MCF 10A (cell line): ENCODE measurements at places on chromosomes 13 and 19. TPM values are rescaled to one million over a fixed set of nuclear protein-coding genes. Genes with fewer than 3 reads are reported as not detected.

DNA sequence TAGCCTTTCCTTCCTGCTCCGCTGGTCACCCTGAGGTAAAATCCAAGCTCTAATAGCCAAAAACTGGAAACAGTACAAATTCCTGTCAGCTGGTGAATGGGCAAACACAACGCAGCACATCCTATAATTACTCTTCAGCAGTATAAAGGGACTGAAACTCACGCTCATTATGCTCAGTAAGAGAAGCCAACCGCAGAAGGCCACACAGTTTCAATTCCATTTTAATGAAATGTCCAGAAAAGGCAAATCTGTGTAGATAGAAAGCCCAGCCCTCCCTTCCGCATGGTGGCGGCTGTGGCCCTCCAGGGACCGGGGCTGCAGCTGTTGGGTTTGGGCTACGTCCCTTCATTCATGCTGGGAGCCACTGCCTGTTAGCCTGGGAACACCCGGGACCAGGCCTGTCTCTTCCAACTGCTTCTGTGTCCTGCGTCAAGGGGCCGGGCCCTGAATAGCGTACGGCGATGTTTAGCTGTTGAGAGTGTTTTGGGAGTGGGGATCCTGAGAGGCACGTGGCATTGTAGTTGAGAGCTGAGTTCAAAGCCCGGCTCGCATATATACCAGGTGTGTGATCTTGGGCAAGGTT, 23.5 kb downstream of the NKPD1 start:
- DNase-seq: no peak
- no peaks in the 10 kb centered on the region for H3K27me3 ChIP-seq
- H3K36me3 ChIP-seq: peaks cover 16% of the 10 kb centered on the region
- no peak overlapping the region for H3K27ac ChIP-seq

BCL2L12 gene
- 29.4 and 36.0 TPM in 2 replicates for total RNA-seq

DNA sequence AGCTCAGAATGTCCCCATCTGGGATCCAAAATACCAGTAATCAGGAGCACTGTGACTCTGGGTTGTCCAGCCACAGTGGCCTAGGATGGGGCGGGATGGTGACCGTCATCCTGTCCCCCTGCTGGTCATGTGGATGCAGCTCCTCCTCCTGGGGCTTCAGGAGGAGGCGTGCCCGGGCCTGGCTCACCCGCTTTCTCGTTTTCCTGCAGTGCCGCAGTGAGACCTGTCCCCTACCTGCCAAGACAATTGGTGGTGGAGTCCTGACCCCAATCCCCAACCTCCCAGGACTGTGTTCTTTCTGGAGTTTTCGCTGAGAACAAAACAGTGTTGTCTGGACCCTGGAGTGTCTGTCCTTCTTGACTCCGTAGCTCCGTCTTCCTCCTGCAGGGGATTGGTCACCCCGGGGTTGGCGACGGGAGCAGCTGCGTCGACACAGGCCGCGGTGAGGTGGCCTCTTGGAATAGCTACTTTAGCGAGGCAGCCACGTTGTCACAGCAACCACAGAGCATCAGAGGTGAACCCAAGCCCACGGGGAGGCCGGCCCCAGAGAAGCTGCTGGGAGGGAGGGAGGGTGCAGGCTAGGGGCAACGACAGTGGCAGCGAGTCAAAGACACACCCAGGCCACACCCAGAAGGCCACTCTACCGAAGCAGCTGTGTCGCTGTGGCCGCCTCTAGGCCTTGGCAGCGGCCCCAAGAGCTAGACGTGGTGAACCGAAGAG, 10.2 kb upstream of the EMC10 start:
- H3K27me3 ChIP-seq: no peaks in the 10 kb centered on the region
- no peaks in the 10 kb centered on the region for H3K36me3 ChIP-seq
- no peak overlapping the region for H3K27ac ChIP-seq
- no peaks in the 10 kb centered on the region for H3K4me1 ChIP-seq
- no peak for DNase-seq

- peak overlapping the region; percentile 6 for H3K27ac ChIP-seq
- peak; percentile 65 for DNase-seq
- H3K4me1 ChIP-seq: peaks cover 15% of the 10 kb centered on the region
- H3K36me3 ChIP-seq: no peaks in the 10 kb centered on the region
These were observed 73.7 kb downstream of the LACC1 start for GRCh38 chr13:43953370-43953769.

NLRP9 gene
- total RNA-seq: not detected in 2 replicates
